ENCODE measurements at places on chromosomes 12 and 14.

- no peak for DNase-seq
These were observed 42.3 kb downstream of the DPF3 start for GRCh38 chr14:72851635-72852034.

DNA sequence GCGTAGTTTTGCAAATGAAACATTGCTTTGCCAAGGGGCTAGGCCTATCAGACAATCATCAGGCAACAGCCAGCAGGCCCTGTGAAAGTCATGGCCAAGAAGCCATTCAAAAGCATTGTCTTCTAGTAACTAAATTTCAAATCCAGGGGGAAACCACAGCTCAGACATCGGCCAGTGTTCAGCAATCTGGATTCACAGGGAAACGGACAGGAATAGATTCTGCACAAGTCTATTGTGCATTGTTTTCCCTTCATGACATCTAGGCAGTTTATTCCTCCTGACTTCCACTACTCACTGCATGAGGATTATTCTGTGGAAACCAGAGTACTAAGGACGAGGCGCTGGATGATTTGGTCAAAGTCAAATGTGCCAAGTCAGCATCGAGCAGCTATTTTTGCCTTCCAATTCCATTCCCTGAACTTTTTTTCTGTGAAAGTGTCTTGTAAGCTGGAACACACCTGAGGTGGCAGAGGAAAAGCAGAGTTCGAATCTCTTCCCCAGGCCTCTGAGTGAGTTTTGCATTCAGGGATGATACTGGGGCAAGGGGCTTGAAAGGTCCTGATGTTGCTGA, 75.4 kb downstream of the VCPKMT start:
- DNase-seq = no peak

DNA sequence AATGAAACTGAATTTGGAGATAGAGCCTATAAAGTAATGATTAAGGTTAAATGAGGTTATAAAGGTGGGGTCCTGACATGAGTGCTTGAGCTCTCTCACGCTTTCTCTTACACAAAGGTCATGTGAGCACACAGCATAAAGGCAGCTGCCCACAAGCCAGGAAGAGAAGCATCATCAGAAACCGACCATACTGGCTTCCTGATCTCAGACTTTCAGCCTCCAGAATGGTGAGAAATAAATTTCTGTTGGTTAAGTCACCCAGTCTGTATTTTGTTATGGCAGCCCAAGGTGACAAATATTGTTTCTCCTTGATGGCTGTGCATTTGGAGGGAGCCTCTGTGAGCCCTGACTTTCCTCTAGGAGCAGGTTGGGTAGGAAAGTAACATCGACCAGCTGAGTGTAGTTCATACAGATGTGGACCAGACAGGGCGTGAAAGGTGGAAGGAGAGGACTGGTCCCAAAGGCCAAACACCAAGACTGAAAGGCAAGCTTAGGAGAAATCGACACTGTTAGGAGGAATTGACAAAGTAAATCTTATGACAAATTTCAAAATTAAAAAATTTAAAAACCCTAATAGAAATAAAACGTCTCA, 97.6 kb upstream of the SLC38A2 start:
- no peak for DNase-seq

DNA sequence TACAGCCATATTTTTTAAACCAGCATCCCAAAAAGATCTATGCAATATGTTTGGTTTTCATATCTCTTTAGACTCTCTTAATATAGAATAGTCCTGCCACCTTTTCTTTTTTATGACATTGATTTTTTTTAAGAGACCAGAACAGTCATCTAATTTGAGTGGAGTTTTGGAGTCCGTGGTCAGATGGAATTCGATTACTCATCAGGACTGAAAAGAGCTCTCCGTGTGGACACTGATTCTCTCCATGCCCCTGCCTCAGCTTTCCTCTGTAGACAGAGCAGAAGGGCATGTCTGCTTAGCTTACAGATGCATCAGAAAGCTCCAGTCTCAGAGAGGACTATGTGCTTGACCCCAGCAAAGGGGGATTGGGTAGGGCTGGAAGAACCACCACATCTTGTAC, 27.8 kb downstream of the SMCO2 start:
- DNase-seq = peak; percentile 63

- no peak for DNase-seq
These were observed 42.9 kb downstream of the FERMT2 start for GRCh38 chr14:52907949-52908348.

- no peak for DNase-seq
These were observed 34.3 kb upstream of the VWF start for GRCh38 chr12:6158749-6159148.

DNA sequence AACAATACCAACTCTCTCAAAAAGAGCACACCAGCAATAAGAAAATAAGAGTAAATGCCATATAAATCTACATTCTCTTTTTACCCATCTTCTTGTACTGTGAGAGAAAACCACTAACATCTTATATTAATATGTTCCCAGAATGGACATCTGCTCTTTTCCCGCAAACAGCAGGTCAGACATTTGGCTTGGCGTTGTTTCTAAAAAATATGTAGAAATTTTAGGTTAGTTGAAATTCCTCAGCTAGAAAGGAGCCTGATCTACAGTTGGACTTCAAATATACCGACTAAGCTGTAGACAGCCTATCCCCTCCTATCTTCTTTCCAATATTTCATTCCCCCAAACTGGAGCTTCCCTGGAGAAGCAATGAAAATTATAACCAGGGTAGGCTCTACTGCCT, 88.7 kb downstream of the PPP2R5E start:
- DNase-seq = no peak

GRCh38 chr12:113471619-113472171, at the start of gene LHX5:
LHX5 (minus strand) TSS chr12:113471871; CDS start chr12:113471498, 373 bp downstream.
- no peak for DNase-seq

GRCh38 chr12:127327986-127328385, 939.0 kb upstream of the TMEM132C start:
- no peak for DNase-seq

DNA sequence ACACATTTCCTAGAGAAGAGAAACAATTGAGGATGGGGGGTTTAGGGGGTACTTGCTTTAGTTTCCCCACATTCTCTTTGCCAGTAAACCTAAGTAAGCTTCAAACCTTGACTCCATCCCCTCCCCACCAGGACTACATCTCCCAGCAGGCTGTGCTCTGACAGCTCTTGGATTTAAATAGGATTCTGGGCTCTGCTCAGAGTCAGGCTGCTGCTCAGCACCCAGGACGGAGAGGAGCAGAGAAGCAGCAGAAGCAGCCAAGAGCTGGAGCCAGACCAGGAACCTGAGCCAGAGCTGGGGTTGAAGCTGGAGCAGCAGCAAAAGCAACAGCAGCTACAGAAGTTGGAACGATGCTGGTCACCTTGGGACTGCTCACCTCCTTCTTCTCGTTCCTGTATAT, 20.6 kb downstream of the RDH12 start:
- DNase-seq = peak; percentile 38

- no peak for DNase-seq
These were observed 3.6 kb upstream of the BRMS1L start for GRCh38 chr14:35822501-35822900.

- no peak for DNase-seq
These were observed 30.5 kb upstream of the PLEKHG3 start for GRCh38 chr14:64673748-64674147.

DNA sequence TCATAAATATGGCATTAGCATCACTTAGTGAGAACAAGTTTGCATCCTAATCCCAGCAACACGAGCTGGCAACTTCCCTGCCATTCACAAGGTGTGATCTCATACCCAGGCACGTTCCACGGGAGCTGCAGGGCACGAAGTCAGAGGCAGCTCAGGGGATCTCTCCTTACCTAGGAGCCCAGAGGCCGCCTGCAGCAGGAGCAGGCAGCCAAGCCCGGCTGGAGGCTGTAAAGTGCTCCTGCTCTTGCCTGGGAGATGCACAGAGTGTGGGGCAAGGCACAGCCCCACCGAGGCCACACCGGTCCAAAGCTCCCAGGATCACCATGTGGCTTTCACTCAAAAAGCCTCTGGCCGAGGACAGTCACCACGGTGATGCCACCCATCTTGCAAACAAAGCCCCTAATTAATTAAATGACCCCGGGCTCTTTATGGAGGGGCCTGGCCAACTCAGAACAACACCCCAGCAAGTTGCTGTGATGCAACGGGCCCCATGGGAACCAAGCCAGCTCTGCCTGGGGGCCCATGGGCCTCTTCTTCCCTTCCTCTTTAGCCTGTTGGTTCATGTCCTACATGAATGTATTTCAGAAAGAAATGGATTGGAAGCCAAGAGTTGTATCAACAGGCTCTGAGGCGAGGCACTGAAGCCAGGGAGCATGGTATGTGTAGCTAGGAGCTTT, 26.5 kb downstream of the NUAK1 start:
- DNase-seq = no peak

GRCh38 chr14:52840877-52841276, 49.5 kb upstream of the GNPNAT1 start:
- peak; percentile 67 for DNase-seq

DNA sequence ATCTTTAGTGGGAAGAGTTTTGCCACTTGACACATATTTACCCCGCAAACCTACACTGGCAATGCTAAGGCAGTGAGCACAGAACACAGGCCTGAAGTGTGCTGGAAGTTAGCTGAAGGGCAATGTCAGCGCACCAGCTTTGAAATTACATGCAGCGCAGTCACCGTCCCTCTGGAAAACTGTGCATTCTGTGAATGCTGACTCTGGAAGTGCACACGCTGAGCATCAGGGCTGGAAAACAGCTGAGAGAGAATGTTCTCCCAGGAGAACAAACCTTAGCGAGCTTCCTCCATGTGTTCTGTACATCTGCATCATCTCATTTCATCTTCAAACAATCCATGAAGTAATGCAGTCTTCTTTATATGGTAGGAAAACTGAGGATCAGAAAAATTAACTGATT, 448.2 kb downstream of the NRXN3 start:
- no peak for DNase-seq

DNA sequence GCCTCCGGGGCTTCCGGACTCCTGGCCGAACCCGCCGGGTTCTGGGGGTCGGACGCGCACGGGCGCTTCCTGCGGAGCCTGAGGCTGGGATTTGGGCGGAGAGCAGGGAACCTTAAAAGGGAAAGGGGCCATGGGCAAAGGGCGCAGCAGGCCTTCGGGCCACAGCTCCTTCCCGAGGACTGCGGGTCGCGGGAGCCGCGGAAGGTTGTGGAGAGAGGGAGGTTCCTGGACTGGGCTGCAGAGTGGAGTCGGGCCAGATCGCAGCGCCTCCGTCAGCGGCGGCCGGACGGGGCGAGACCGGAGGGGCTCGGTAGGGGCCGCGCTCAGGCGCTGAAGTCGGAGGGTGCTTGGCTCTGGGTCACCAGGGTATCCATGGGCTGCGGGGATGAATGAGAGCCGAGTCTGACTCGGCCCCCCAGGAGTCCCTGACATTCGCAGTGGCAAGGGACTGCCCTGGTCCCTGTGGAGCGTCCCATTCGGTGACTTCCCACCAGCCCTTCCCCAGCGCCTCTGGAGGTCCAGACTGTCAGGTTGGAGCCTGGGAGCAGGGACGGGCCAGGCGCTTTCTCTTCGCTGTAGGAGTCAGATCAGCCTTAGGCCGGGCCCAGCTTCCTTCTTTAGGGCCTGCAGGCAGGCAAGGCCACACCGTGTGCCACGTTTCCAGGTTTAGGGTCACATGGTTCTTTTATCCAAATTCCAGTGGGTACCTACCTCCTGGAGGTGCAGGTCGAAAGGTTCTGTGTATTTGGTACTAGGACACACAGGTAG, 938 bp upstream of the SLC25A29 start:
- no peak for DNase-seq

DNA sequence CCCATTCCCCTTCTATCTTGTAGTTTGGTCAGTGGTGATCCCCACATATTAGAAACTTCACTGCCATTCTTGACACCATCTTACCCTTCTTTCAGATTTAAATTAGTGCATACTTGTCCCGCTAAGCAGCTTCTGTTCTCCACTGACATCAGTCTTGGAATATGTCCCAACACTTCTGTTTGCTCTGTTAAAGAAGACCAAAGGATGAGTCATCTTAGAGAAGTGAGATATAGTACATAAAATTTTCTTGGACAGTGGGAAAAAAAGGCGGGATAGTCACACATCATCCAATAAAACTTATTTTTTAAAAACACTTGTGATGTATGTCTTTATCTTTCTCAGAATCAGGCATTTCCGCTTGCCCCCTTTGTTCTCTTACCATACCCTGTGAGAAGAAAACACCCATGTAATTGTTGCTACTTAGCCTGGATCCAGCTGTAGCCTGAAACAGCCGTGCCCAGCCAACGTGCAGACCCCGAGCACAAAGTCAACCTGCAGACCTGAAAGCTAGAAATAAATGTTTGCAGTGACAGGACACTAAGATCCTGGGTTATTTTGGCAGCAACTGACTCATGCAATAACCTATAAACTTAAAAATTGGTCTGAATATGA, 100.1 kb upstream of the PDE3A start:
- DNase-seq = no peak

- DNase-seq = no peak
These were observed 6.2 kb upstream of the SLC15A4 start for GRCh38 chr12:128829861-128830504.

DNA sequence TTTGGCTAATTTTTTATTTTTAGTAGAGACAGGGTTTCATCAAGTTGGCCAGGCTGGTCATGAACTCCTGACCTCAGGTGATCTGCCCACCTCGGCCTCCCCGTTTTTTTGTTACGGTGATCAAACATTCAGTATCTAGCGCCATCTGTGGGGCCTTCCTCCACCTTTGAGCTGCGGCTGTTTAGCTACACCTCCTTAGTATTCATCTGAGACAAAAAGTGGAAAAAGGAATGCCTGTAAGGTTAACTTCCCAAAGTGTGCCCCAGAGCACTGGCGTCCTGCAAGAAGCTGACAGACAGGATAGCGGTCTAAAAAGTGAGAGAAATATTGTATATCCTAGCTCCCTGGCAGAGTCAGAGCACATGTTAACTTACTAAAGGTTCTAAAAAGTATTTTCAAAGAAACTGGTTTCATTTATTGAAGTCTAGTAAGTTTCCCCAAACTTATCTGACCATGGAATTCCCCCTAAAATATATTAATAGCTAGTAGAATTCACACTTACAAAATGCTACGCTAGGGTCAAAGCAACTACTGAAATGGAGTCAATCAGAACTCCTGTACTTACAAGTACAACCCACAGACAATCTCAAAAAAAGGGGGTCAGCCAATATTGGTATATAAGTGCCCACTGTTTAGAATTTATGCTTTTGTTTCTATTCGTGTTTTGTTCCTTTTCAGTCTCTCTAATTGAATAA, 59.1 kb downstream of the DUSP16 start:
- DNase-seq = no peak

DNA sequence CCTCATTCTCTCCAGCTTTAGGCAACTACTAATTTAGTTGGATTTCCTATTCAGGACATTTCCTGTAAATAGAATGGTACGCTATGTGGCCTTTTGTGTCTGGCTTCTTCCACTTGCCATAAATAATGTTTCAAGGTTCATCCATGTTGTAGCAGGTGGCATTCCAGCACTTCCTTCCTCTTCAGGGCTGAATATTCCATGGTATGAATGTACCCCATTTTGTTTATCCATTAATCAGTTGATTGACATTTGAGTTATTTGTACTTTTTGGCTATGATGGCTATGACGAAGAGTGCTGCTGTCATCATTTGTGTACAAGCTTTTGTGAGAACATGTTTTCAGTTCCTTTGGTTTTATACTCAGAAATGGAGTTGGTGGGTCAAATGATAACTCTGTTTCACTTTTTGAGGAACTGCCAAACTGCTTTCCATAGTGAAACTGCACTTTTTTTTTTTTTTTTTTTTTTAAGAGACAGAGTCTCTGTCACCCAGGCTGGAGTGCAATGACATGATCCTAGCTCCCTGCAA, 6.5 kb upstream of the CDK2AP1 start:
- no peak for DNase-seq

GRCh38 chr12:109378569-109378968, 30.9 kb downstream of the MYO1H start:
- no peak for DNase-seq

GRCh38 chr12:76804435-76804976, 40.6 kb downstream of the ZDHHC17 start:
- no peak for DNase-seq
